ENCODE measurements at places on chromosomes 3 and 15.

- no peak for DNase-seq
Measured at GRCh38 chr3:105842449-105842848, 26.4 kb downstream of the CBLB start.

DNA sequence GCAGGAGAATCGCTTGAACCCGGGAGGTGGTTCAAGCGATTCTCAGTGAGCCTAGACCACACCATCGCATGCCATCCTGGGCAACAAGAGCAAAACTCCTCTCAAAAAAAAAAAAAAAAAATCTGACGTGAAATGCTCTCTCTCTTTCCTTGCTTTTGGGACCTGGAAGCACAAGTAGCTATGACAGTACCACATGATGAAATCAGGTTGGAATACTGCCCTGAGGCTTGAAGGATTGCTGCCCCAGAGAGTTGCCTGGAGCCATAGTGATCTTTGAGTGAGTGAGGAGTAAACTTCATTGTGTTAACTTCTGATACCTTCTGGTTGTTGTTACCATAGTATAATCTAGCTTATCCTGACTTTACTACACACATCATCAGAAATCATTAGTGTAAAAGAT, 23.3 kb downstream of the AKAP13 start:
- no peak for DNase-seq

DNA sequence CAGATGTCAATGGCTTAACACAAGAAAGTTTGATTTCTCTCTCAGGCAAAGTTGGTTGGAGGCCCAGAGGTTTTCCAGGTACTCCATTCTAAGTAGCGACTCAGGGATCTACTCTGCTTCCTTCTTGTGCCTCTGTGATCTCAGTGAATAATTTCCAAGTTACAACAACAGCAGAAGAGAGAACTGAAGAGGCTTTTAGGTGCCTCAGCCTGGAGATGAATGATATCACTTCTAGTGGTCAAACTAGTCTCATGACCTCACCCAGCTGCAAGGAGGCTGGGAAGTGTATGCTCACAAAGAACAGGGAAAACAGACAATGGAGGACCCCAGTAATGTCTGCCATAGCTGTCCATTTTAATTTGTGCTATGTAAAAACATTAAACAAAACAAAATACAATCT, 4.6 kb upstream of the PRICKLE2 start:
- no peak for DNase-seq

DNA sequence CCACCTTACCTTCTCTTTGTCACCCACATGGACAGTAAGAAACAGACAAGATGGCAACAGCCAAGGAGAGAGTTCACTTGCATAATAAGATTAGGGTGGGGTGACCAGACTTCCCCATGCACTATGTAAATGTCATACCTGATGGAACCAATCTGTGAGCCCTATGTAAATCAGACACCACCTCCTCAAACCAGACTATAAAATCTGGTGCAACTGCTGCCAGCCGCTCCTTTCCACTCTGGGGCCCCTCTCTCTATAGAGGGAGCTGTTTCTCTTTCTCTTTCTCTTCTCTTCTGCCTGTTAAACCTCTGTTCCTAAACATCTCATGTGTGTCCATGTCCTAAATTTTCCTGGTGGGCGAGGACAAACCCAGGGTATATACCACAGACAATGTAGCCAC, 405.5 kb upstream of the CNTN4 start:
- DNase-seq: no peak

GRCh38 chr15:28943611-28944230, 57.9 kb downstream of the APBA2 start:
- no peak for DNase-seq

- DNase-seq: no peak
Measured at GRCh38 chr15:99476413-99477222, 89.2 kb upstream of the MEF2A start.

DNA sequence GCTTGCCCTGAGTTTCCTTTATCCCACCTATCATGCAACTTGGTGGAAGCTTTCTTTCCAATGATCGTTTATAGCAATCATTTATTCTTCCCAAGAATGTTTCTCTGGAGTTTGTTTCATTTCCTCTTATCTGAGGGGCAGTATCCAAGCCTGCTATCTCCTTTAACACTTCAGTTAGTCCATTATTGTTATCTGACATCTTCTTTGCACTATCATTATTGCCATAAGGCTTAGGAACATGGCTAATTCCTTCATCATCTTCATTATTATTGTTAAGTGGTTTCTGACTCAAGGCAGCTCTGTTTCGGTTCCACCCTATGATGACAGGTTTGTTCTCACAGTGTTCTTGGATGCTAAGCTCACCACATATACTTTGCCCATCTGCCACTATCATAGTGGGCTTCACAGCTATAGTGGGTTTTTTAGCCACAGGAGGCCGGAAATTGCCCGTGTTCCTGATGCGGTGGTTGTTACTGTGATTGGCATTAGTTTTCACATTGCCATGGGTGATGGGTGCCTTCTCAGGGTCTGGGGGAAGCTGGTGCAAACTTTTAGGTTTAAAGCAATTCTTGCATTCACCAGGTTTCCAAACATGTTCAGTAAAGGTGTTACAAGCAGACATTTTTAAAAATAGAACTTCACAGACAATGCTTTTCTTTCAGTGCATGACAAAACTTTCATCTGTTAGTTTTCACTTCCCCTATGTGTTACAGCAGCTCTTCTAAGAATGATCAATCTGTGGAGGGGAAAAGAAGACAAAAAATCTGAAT, 110.6 kb upstream of the TSPAN3 start:
- DNase-seq: no peak

GRCh38 chr3:159280386-159281191, 478.7 kb downstream of the MFSD1 start:
- no peak for DNase-seq

DNA sequence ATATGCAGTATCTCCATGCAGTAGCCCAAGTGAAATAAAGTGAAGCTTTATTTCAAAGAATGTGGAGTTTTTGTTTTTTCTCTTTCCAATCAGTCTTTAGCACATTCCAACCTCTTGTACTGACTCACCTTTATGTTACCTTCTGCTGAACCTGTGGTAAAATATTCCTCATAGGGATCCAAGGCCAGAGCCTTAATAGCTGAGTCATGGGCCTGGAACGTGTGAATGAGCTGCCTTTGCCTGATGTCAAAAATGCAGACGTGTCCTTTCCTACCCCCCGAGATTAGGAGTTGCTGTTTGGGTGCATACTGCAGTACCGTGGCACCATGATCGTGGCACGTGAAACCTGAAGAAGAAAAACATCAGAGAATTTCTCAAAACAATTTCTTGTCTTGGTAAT, 108.5 kb downstream of the GLDN start:
- DNase-seq: no peak

GRCh38 chr15:66661432-66662096, 40.5 kb upstream of the SMAD6 start:
- no peak for DNase-seq

DNA sequence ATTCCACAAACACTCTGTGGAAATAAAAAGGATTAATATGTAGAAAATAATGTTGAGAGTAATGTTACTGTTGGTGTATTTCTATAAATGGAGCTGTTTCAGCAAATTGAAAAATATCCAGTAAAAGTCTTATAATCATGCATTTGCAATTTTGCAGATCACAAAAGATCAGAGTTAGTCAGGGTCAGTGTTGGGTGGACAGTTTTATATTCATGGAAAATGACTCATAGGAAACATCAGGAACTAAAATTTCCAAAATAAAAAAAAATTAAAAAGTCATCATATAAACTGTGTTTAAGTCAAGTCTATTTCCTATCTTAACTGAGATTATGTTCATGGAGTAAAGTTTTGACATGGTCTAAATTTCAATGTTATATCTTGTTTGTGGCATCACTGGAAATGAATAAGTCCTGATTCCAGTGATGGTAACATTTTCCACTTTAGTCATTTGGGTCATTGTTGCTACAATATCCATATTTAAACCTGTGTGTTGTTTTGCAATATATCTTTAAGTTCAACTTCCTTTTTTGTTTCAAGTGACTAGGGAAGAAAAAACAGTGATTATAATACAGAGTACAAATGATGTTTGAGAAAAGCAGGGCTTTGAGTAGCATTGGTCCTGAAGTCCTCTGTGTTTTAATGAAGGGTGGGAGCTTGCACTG, 37.8 kb downstream of the MITF start:
- no peak for DNase-seq

DNA sequence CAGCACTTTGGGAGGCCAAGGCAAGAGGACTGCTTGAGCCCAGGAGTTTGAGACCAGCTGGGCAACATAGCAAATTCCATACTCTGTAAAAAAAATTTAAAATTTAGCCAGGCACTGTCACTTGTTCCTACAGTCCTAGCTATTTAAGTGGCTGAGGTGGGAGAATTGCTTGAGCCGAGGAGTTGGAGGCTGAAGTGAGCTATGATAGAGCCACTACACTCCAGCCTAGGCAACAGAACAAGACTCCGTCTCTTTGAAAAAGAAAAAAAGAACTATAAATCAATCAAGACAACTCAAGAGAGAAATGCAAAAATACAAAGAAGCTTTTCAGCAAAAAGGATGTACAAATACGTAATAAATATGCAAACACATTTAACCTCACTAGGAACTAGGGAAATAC, 78.8 kb downstream of the TJP1 start:
- DNase-seq: no peak

DNA sequence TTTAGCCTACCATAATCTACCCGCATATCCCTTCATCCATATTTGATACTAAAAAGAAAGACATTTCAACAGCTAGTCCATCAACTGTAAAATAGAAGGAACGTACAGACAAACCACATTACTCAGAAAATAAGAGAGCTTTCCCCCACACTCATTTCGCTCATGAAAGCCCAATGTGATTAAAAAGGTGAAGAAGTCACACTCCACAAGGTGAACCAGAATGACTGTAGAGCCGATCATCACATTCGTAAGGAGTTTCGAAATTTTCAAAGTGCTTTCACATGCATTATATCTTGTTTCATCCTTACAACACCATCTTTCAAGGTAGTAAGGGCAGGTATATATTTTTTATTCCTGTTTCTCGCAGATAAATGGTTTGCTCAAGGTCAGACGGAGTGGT, 225.3 kb downstream of the FOXP1 start:
- no peak for DNase-seq
